ENCODE measurements at places on chromosomes 13 and 19.

DNA sequence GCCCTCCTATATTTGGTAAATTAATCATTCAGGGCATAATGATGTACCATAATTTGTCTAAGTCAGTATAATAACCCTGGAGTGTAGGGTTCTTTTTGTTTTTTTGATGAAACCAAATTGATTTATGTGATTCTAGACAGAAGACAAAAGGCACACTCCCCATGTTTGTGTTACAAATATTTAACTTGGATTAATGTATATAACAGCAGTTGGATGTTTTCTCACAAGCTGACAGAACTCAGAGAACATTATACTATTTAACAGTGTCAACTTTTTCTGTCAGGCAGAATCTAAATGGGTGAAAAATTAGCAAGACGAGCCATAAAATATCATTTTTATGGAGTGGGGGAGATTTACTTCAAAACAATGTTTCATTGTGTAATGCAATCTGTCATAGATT, 15.2 kb downstream of the CBY2 start:
- DNase-seq: no peak

- DNase-seq: no peak
Measured at GRCh38 chr13:45545686-45546409, 69.7 kb downstream of the ERICH6B start.

GRCh38 chr19:18639706-18640243, 2.9 kb downstream of the KLHL26 start:
- no peak for DNase-seq

DNA sequence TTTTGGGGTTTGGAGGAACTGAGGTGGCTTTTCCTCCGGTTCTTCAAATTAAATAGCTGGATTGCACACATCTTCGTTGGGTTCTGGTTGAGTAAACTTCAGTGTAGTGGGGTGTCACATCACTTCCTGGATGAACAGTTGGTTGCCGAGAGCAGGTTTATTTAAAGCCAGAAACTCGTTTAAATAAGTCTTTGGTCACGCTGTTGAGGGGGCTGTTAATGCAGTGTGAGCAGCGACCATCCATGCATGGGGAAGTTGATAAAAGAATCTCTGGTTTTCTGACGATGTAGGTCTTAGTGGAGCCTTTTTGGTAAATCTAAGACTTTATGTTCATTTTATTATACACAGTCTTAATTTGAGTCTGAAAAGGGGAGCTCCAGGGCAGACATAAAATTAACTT, 351.2 kb upstream of the ARGLU1 start:
- DNase-seq: no peak

DNA sequence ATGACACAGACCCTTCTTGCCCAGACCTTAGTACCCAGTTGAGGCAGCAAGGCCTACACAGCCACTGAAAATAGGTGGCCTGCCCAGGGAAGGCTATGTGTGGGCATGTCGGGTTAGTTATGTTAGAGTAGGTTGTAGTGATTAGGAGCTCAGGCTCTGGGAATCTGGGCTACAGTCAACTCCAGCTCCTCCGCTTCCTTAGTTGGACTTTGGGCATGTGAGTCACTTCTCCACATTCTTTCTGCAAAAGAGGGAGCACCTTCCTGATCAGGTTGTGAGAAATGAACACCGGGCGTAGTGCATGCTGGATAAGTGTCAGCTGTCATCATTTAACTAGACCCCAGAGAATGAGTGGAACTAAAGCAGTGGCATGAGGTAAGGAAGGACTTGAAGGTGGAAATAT, 64.8 kb downstream of the ARHGAP35 start:
- no peak for DNase-seq

- DNase-seq: no peak
Measured at GRCh38 chr19:45716359-45717130, 14.2 kb downstream of the FBXO46 start.

DNA sequence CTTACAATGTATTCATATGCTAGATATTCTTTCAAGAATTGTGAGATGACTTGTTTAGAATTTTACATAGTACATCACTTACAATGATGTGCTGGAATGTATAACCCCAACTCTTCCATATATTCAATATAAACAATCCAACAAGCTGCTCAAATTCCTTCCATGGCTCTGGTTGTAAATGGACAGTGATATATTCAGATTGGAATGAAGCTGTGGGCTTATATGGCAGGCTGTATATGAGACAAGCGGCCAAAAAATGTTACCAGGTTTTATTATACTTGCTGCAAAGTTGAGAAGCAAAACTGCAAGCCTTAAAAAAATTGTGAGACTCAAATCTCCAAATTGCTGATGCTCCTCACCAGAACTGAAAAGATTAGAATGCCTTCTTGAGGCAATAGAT, 83.6 kb upstream of the KLF12 start:
- no peak for DNase-seq

- no peak for DNase-seq
Measured at GRCh38 chr13:35475212-35475959, 1.1 kb downstream of the MAB21L1 start.

DNA sequence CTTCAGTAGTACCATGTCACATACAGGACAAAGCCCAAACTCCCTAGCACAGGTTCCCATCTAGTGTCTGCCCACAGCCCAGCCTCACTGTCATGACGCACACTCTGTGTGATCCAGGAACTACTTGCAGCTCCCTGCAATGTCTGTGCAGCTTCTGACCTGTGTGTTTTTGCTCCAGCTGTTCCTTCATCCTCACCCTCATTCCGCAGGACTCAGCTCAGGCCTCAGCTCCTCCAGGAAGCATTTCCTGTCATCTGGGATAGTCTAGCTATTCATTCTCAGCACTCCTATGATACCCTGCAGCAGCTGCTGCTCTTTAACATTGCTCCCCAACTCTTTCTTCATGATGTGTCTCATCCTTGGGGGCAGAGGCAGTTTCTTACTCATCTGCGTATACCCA, 56.1 kb downstream of the ENOX1 start:
- no peak for DNase-seq

GRCh38 chr13:39961036-39961435, 305.6 kb downstream of the COG6 start:
- DNase-seq: no peak
